Stimulated activated CD4-positive, alpha-beta T cell treated with anti-CD3 and anti-CD28 coated beads, Interleukin-12 subunit alpha, Interleukin-12 subunit beta, amount 100 ng/mL, for 4 hours (primary cell): ENCODE measurements at places on chromosomes 11 and 22.

- DNase-seq = no peak
These were observed 31.7 kb downstream of the NEAT1 start for GRCh38 chr11:65454311-65454695.

DNA sequence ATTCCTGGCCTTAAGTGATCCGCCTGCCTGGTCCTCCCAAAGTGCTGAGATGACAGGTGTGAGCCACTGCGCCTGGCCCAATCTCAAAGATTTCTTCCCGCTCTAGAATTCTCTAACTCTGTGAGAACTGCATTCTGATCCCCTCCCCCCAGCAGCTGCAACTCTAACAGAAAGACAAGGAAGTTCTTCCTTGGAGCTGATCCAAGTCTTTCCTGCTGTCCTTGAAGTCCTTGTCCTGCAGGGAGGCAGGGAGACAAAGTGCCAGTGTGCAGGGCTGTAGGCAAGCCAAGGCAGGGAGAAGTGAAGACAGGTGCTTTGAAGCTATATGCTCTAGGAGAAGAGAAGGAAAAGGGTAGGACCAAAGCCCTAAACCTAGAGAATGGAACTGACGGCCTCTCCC lies 9.5 kb upstream of the GGA1 start:
- no peak for DNase-seq

DNA sequence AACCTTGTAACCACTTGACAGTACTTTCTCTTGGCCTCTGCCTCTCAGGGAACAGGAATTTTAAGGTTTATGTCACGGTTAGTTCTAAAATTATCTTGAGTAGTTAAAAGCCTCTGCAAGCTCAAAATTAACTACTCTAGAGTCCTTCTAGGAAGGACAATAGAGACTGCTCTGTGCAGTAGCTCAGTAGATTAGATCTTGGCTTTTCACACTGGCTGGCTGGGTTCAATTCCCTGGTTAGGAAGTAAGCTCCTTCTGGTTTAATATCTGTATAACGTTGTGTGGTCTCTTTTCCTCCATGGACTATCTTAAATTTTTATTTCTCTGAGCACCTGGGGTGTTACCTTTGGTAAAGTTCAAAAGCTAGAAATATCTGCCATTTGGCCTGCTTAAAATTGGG lies 109.2 kb downstream of the AASDHPPT start:
- DNase-seq = no peak

DNA sequence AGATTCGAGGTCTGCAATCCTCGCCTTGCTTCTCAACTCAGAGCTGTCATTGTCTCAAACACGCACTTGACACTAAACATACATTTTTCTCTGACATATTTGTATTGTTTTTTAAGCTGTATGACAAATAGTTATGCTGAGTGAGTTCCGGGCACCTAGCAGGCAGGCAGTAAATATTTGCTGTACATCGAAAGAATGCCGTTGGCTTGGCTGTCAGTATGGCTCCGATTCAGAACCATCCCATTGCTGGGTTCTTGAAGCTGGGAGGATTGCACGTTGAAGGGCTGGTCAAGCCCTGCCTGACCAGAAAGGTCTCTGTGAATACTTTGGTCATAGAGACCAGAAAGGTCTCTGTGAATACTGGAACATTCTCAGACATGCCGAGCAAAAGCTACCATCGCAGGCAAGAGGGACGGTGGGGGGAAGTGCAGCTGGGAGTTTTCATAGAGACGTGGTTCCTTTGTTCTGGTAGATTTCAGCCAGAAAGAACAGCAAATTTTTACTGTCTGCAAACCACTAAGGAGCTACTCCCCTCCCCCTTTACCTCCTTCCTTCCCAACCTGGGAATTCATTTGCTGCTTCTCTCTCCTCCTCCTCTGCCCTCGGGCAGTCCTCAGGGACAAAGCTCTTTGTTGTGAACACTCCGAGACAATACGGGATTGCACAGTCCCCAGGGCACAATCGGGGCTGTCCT lies 202.2 kb upstream of the SORL1-AS1 start:
- no peak for DNase-seq

DNA sequence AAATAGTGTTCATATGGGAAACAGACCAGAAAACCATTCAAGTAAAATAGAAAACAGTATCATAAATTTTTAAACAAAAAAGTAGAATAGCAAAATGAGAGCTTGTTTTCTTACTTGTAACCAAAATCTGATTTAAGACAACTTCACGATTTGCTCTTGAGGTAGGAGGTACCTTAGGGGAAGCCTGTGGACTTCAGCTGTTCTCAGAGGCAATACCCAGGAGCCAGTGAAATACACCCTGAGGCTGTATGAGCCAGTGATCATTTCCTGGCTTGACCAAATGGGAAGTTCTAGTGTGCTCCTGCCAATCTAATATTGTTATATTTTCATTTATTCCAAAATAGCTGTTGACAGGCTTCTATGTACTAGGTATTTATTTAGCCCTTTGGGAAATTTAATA lies 104.8 kb downstream of the ARHGAP42 start:
- DNase-seq = no peak

GRCh38 chr11:67278135-67278938 lies 10.8 kb upstream of the ANKRD13D start:
- no peak for DNase-seq

- DNase-seq = no peak
These were observed 360.8 kb upstream of the PITPNB start for GRCh38 chr22:28279888-28280287.

DNA sequence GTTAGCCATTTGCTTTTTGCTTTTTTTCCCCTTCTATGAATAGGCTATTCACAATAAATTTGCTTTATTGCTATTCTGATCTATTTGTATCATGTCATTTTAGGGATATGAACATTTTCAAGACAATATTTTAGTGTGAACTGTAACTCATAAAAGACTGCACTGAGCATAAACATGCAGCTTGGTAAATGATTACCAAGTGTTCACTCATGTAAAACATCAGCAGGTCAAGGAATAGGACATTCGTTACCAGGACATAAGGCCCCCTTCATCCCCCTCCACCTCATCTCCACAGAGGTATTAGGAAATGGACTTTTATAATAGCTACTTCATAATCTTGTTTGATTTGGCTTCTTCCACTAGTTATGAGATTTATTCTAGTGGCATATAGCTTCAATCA lies 12.4 kb downstream of the NLRP14 start:
- DNase-seq = no peak

DNA sequence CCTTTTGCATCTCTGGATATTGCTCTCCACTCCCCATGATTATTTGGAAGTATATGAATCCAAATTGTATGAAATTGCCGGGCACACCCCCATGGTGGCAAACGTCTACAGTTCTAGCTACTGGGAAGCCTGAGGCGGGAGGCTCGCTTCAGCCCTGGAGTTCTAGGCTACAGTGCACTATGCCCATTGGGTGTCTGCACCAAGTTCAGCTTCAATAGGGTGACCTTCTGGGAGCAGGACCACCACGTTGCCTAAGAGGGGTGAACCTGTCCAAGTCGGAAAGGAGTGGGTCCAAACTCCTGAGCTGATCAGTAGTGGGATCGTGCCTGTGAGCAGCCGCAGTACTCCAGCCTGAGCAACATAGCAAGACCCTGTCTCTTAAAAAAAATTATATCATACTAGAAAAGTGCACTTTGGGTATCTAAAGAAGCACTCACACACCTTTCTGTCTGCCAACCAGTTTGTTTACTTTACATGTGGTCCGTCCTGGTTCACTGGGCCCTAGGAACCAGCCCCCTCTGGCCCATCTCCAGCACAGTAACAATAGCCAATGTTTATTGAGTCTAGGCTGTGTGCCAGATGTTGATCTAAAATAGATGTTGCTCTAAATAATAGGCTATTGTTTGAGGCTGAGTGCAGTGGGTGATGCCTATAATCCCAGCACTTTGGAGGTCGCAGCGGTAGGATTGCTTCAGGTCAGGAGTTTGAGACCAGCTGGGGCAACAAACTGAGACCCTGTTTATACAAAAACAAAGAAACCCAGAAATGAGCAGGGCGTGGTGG lies 16.4 kb upstream of the KAT5 start:
- no peak for DNase-seq

- no peak for DNase-seq
These were observed 3.2 kb downstream of the NELL1 start for GRCh38 chr11:20672575-20672974.

DNA sequence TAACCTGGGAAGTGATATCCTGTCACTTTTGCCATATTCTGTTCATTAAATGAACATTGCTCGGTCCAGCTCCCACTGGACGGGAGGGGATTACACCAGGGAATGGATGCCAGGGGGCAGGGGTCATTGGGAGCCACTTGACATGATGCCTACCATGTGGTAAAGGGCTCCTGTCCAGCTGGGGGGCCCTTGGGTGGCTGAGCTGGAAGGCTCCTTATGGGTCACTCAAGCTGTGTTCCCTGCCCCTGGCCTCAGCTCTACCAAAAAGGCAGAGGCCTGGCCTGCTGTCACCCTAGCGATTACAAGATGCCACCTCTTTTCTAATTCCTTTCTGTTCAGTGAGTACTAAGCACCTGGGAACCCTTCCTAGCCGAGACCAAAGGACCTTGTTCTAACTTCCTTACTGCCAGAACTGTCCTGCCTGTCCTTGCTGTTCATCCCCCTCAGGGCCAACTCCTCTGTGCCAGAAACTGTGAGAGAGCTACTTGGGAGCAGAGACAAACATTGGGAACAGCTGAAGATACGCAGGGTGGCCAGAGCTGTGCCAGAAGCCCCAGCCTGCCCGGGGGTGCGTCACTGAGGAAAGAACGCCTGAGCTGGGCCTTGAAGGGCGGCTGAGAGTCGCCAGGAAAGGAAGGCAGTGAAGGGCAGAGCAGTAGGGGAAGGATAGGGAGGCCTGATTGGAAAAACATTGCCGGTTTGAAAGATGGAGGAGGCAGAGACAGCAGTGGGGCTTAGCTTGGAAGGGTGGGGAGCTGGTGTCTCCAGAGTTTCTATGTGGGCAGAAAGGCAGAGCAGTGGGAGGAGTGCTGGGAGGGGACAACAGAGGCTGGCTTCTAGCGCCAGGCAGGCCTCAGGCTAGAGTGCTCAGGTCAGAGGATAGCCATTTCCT lies 12.7 kb upstream of the UVRAG start:
- DNase-seq = no peak

DNA sequence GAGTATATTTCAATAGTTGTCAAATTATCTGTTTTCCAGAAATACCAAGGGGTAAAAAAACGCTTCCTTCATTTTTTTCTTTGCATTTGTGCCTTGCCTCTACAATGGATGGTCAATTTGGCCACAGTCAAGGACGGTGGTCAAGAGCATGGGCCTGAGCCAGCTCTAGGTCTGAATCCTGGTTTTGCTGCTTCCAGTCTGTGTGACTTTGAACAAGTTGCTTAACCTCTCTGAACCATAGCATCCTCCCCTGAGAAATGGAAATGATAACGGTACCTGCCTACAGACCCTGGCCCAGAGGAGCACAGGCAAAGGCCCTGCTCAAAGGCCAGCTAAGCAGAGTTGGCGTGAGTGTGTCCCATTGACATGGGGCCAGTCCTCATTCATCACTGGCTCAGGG lies 3.1 kb downstream of the PNPLA5 start:
- no peak for DNase-seq

GRCh38 chr22:39332441-39333064 lies 13.1 kb upstream of the RPL3 start:
- DNase-seq = no peak

GRCh38 chr11:40619654-40620053 lies 839.8 kb downstream of the LRRC4C start:
- DNase-seq = no peak

DNA sequence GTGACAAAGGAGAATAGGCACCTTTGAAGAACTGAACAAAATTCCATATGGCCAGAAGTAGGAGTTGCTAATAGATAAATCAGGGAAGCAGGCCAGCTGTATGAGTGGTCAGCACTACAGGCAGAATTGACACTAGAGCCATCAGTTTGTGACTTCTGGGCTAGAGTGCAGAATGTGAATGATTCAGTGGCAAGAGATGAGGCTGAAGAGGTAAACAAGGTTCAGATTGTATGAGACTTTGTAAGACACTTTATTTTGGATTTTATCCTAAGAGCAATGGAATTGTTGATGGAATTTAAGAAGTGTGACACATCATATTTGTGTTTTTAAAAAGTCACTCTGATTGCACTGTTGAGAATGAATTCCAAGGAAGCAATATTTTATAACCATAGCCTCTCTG lies 12.9 kb downstream of the BIRC3 start:
- DNase-seq = no peak

DNA sequence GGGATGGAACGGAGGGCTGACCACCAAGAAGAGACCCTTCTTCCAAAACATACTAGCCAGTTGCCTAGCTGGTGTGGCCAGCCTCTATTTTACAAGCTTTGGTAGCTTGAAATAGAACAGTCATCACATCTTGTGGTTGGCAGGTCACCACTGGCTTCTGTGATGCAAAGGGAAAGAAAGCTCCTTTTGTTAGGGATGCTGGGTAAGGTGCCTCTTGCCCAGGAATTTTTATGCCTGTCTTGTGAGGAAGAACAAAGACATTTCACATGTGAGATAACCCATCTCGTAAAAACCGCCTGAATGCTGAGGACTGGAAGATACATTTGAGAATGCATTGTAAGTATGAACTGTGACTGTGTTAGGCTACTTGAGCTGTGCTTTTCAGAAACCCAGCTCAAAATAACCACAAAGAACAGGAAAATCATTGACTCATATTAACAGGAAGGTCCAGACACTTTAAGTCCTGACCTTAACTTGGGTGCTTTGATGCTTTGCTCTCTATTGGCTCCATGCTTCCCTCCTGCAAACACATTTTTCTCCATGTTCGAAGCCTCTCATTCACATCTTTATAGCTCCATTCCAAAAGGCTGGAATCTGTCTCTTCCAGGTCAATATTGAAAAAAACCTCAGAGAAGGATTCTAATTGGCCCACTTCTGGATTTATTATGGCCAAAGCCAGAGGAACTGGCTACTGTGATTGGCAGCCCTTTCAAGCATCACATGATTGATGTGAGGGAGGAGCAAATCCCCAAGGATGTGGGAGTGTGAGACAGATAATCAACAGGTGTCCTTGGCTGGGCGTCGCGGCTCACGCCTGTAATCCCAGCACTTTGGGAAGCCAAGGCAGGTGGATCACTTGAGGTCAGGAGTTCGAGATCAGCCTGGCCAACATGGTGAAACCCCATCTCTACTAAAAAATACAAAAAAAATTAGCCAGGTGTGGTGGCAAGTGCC lies 53.9 kb downstream of the MICAL2 start:
- no peak for DNase-seq

DNA sequence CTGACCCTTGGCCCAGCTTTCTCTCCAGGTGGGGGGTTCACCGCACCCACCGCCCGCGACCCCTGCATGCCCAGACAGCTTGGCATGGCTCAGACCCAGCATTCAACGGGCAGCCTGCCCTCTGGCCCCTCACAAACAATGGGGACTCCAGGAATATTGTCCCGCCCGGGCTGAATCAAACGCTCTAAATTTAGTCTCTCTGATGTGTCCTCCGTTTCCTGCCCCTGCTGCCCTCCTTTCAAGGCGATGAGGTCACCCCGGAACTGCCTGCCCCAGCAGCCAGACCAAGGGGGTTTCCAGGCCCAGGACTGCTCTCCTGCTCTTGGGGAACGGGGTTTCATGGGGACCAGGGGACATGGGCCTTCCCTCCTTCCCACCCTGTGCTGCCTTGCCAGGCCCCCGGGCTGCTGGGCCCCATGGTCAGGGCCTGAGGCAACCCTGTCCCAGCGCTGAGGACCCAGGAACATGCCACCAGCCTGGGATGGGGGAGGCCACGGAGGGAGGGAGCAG lies 10.1 kb upstream of the PDGFB start:
- no peak for DNase-seq

GRCh38 chr11:94751218-94751609 lies 16.9 kb upstream of the AMOTL1 start:
- DNase-seq = no peak
